Thoracic aorta (tissue), 2 donors: ENCODE measurements at places on chromosomes 11 and 22. TPM values are rescaled to one million over a fixed set of nuclear protein-coding genes. Genes with fewer than 3 reads are reported as not detected.

MMP12 gene
- total RNA-seq: not detected

ZNF280A gene
- not detected for total RNA-seq

VPREB3 gene
- not detected for total RNA-seq

B3GAT1 gene
- total RNA-seq: 0.71 TPM

DDTL gene
- total RNA-seq: not detected

- H3K36me3 ChIP-seq: no peaks in the 10 kb centered on the region
- H3K27me3 ChIP-seq: no peaks in the 10 kb centered on the region
- DNase-seq: no peak
- H3K4me3 ChIP-seq: no peak overlapping the region
Measured at GRCh38 chr11:117565709-117566108, 231.3 kb downstream of the DSCAML1 start.

GRCh38 chr11:117523680-117524079 lies 196.0 kb downstream of the CEP164 start:
- no peaks in the 10 kb centered on the region for H3K4me1 ChIP-seq
- no peak overlapping the region for H3K4me3 ChIP-seq
- no peak overlapping the region for H3K27ac ChIP-seq
- peaks cover 3% of the 10 kb centered on the region for H3K27me3 ChIP-seq
- no peak for DNase-seq
- H3K36me3 ChIP-seq: no peaks in the 10 kb centered on the region

DNA sequence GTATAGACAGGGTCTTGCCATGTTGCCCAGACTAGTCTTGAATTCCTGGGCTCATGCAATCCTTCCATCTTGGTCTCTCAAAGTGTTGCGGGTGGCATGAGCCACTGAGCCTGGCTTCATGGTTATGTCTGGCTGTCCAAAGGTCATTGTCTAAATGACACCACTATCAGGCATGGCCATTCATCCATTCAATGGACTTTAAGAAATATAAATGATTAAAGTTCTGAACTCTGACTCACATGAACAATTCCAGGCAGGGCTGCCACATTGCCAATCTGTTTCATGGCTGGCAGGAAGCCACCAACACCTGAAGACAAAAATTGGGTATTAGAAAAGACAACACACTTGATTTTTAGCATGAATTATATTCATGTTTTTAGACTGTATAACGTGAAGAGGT lies 4.1 kb downstream of the RTCB start:
- DNase-seq: no peak
- H3K4me3 ChIP-seq: no peak overlapping the region
- H3K4me1 ChIP-seq: peaks cover 15% of the 10 kb centered on the region
- no peaks in the 10 kb centered on the region for H3K27me3 ChIP-seq
- peaks cover 16% of the 10 kb centered on the region for H3K36me3 ChIP-seq

DNA sequence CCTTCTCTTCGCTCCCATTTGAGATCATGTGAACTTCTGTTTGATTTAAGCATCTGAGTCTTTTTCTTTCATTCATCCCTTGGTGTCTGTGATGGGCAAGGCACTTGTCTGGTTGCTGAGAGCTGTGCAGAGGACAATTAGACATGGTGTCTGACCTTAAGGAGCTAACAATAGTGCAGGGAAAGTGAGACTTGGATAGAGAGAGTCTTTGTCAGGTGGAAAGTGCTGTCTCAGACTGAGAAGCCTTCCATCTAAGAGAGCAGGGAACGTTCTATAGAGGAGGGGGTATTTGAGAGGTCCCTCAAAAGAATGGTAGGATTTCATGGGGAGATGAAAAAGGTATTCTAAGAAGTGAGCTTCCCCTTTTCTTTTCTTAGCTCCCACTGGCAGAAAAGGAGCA lies 14.1 kb downstream of the MICAL3 start:
- H3K27me3 ChIP-seq: no peaks in the 10 kb centered on the region
- H3K36me3 ChIP-seq: no peaks in the 10 kb centered on the region
- H3K27ac ChIP-seq: no peak overlapping the region
- no peaks in the 10 kb centered on the region for H3K4me1 ChIP-seq
- H3K4me3 ChIP-seq: no peak overlapping the region

DNA sequence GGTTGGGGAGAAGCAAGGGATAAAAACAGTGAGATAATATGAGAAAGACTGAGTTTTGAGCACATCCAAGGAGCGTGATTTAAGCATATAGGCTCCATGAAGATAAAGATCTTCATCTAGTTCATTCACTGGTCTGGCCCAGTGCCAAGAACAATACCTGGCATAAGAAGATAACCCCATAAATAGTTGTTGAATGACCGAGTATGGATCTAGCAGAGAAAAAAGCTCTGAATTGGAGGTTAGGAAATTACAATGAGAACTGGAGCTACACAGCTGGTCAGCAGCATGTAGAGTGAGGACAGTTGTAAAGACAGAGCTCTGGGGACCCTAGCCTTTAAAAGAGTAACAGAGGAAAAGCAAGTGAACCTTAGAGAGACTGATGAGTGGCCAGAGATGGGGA lies 33.0 kb upstream of the PAK1 start:
- no peak overlapping the region for H3K4me3 ChIP-seq
- DNase-seq: no peak
- H3K27ac ChIP-seq: no peak overlapping the region

DNA sequence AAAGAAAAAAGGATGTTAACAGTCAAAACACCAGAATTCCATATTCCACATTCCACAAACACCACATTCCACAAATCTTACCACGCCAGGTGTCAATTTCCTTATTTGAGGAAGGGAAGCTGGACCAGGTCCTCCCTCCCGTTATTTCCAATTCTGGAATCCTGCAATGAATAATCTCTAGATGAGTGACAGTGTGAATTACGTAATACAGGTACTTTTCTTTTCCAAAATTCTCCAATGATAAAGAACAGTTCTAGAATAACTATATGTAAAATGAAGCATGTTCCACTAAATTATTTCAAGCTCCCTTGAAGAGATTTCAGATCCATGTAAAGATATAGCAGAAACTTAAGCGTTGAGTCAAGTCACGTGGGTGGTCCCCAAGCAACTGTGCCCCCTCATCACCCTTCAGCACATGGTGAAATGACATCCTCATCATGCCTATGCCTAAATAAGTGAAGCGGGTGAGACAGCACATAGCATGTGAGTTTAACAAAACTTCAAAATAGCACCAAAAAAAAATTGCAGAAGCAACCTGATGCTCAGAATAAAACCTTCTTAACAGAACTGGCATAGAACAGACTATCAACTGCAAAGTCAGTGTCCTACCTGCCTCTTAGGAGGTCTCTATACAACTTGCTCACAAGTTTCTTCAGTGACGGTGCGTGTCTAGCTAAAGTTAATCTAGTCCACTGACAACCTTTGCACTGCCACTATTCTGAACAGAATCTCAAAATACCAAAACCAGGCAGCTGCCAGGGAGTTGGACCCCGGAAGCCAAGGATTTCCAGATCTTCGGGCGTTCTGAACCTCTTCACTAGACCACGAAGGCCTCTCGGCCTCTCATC lies 876 bp downstream of the NFRKB start:
- H3K4me3 ChIP-seq: peak overlapping the region; percentile 94
- DNase-seq: no peak

- H3K4me3 ChIP-seq: no peak overlapping the region
- DNase-seq: no peak
- peaks cover 3% of the 10 kb centered on the region for H3K36me3 ChIP-seq
- H3K27ac ChIP-seq: no peak overlapping the region
- H3K4me1 ChIP-seq: no peaks in the 10 kb centered on the region
Measured at GRCh38 chr11:8090756-8091155, 9.7 kb downstream of the TUB start.

GRCh38 chr11:41394521-41395195 lies 64.8 kb downstream of the LRRC4C start:
- H3K4me3 ChIP-seq: no peak overlapping the region
- H3K4me1 ChIP-seq: no peaks in the 10 kb centered on the region
- H3K36me3 ChIP-seq: no peaks in the 10 kb centered on the region
- DNase-seq: no peak
- H3K27ac ChIP-seq: no peak overlapping the region

GRCh38 chr11:22221143-22221542 lies 28.3 kb downstream of the ANO5 start:
- DNase-seq: no peak
- H3K27me3 ChIP-seq: no peaks in the 10 kb centered on the region
- no peak overlapping the region for H3K27ac ChIP-seq
- no peak overlapping the region for H3K4me3 ChIP-seq
- no peaks in the 10 kb centered on the region for H3K36me3 ChIP-seq

- H3K36me3 ChIP-seq: no peaks in the 10 kb centered on the region
- H3K4me3 ChIP-seq: no peak overlapping the region
- peaks cover 20% of the 10 kb centered on the region for H3K4me1 ChIP-seq
- no peaks in the 10 kb centered on the region for H3K27me3 ChIP-seq
Measured at GRCh38 chr11:69916806-69917387, 97.7 kb upstream of the FGF3 start.

- peak overlapping the region; percentile 64 for H3K4me3 ChIP-seq
- H3K27ac ChIP-seq: peak overlapping the region; percentile 17
- H3K36me3 ChIP-seq: no peaks in the 10 kb centered on the region
Measured at GRCh38 chr22:37267135-37267587, 15.1 kb upstream of the CYTH4 start.

GRCh38 chr22:28894334-28894733 lies 11.0 kb downstream of the ZNRF3 start:
- no peak for DNase-seq
- no peak overlapping the region for H3K27ac ChIP-seq
- no peak overlapping the region for H3K4me3 ChIP-seq
- H3K4me1 ChIP-seq: peaks cover 6% of the 10 kb centered on the region
- H3K27me3 ChIP-seq: no peaks in the 10 kb centered on the region

- H3K27me3 ChIP-seq: no peaks in the 10 kb centered on the region
- H3K4me3 ChIP-seq: no peak overlapping the region
Measured at GRCh38 chr11:129768356-129768755, 47.3 kb upstream of the TMEM45B start.
